ENCODE measurements at places on chromosomes 11 and 22. TPM values are rescaled to one million over a fixed set of nuclear protein-coding genes. Genes with fewer than 3 reads are reported as not detected.

Gene VSIG10L2
- not detected for total RNA-seq

Gene HOATZ
- not detected for total RNA-seq

Gene MAJIN
- not detected for total RNA-seq

Gene SEC14L2
- 42.7 TPM for total RNA-seq

Gene C11orf87
- 0.01 TPM for total RNA-seq

Gene RIMBP3B
- 0.51 TPM for total RNA-seq

Gene CLDN5
- not detected for total RNA-seq

Gene COA4
- total RNA-seq, result 129 TPM

Gene ARHGEF12
- total RNA-seq, result 15.3 TPM

Gene FGF19
- total RNA-seq, result 0.03 TPM

Gene GGTLC3
- total RNA-seq, result not detected

Gene SMIM35
- not detected for total RNA-seq

Data from A549 treated with CORT108297 at 1 μM for 4 hours (cell line).